ENCODE measurements at places on chromosomes 4 and X. TPM values are rescaled to one million over a fixed set of nuclear protein-coding genes. Genes with fewer than 3 reads are reported as not detected.
A peak's percentile ranks its signal among the peaks of the same experiment; 100 is the strongest.

The DGAT2L6 gene
- total RNA-seq, result not detected

- DNase-seq, result peak; percentile 25
Measured at GRCh38 chr4:15149839-15150592, 147.7 kb downstream of the CPEB2 start.

DNA sequence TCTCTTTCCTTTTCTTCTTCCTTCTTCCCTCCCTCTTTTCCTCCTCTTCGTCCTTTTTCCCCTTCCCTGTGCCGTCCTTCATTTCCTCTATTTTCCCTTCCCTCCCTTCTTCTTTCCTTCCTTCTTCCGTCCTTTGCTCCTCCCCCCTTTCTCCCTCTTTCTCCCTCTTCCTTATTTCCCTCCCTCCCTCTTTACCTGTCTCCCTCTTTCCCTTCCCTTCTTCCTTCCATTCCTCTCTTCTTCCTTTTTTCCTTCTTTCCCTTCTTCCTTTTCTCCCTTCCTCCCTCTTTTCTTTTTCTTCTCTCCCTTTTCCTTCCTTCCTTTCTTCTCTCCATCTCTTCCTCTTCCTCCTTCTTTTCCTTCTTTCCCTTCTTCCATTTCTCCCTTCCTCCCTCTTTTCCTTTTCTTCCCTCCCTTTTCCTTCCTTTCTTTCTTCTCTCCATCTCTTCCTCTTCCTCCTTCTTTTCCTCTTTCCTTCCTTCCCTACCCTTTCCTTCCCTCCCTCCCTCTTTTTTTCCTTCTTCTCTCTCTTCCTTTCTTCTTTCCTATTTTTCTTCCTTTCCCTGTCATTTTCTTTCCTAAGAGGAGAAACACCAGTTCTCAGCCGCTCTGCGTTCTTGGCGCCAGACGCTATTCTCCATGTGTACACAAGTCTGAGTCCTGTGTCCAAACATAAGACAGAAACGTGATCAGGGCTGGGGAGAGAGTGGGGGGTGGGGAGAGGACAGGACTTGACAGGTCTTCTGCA, 597.1 kb downstream of the MID1IP1 start:
- DNase-seq, result no peak

DNA sequence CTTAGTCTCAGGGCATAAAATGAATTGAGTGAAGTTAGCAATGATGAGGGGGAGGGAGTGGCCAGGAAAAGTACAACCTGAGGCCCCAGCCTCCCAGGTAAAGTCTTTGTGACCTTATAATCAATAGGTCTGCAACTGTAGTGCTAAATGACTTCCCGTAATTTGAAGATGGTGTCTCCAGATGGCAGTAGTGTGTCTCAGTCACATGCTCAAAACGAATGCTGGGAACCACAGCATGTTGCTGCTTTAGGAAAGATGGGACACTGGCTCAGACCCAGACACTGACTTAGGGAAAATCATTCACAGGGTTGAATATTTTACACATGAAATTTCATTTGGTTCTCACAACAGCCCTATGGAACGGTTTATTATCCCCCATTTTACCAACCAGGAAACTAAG, 10.3 kb downstream of the SRPX2 start:
- no peak for DNase-seq

Measured in foreskin keratinocyte (primary cell).